Breast epithelium (tissue), 4 donors: ENCODE measurements at places on chromosomes 2 and 18. TPM values are rescaled to one million over a fixed set of nuclear protein-coding genes. Genes with fewer than 3 reads are reported as not detected.

The SEPTIN10 gene
- 116 TPM for total RNA-seq

The GRB14 gene
- total RNA-seq, result 4.6 TPM

The PRKAG3 gene
- not detected for total RNA-seq

The PDCD1 gene
- 0.88 TPM for total RNA-seq

The NOSTRIN gene
- 35.9 TPM for total RNA-seq

The CYBRD1 gene
- 409 TPM for total RNA-seq

The CPLX4 gene
- total RNA-seq, result not detected

The MAB21L4 gene
- 2.3 TPM for total RNA-seq

The GATA6 gene
- total RNA-seq, result 11.1 TPM

The FBLN7 gene
- total RNA-seq, result 15.7 TPM

The PAX8 gene
- 2.6 TPM for total RNA-seq

DNA sequence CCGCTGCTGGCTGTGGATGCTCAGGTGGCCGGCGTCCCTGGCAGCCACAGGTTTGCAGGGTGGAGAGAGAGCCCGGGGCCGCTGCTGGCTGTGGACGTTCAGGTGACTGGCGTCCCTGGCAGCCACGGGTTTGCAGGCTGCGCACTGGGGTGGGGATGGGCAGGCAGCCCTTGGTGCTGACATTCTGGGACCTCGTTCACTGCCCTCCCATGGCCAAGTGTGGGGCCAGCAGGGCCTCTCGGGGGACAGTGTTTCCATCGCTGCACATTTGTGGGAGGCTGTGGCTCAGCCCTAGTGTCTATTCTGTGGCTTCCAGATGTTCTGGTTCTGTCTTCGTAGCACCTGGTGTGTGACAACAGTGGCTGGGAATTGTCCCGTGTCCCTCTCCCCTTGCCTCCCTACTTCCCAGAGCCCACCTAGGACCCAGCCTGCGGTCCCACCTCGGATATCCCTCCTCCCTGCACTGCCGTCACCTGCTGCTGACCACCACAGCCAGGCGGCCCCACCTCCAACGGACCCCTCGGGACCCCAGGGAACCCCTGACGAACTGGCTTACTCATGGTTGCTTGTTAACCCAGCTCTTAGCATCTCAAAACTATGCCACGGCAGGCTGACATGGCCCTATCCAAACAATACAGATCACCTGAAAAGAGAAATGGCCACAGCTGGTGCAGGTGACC, 915 bp downstream of the CROCC2 start:
- no peak for DNase-seq

- DNase-seq, result no peak
These were observed 40.9 kb downstream of the UGP2 start for GRCh38 chr2:63882395-63883105.

DNA sequence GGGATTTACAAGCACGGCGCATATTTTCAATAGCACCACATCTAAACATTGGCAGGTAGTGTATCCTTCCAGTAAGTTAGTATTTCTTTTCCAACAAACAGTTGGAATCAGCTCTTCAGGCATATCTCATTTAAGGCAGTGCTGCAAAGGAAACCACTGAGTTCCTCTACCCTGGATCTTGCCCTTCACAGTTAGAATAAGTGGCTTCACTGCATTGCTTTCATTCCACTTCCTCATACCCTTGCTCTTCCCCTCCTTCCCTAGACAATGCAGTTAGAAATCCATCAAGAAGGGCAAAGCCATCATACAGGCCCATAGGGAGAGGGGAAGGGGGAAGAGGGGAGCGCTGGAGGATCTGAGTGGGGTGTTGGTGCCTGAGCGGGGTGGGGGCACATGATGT, 173.7 kb downstream of the FBXO15 start:
- DNase-seq, result no peak

- no peak for DNase-seq
These were observed 30.5 kb downstream of the ZAP70 start for GRCh38 chr2:97743913-97744312.

GRCh38 chr2:46977899-46978298, 62.3 kb upstream of the MCFD2 start:
- no peak for DNase-seq

GRCh38 chr2:188623995-188624643, 332.4 kb downstream of the GULP1 start:
- no peak for DNase-seq

- no peak for DNase-seq
These were observed 20.8 kb upstream of the VIT start for GRCh38 chr2:36675579-36676282.

DNA sequence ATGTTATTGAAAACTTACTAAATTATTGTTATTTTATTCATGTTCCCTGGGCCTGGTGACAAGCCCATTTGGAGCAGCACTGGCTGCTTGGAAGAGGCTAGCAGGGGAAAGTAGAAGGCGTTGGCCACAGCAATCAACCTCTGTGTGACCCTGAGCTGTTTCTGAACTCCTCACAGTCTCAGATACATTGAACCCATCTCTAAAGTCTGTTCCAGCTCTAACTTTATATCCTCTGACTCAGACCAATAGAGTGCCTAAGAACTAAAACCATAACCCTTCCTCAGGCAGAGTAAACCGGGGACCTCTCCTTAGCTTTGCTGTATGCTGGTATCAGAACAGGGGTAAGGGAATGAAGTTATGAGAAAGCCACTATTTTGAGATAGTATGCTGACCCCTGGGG, 96.4 kb upstream of the NOL4 start:
- no peak for DNase-seq

GRCh38 chr2:180892091-180892490, 88.3 kb upstream of the UBE2E3 start:
- no peak for DNase-seq

DNA sequence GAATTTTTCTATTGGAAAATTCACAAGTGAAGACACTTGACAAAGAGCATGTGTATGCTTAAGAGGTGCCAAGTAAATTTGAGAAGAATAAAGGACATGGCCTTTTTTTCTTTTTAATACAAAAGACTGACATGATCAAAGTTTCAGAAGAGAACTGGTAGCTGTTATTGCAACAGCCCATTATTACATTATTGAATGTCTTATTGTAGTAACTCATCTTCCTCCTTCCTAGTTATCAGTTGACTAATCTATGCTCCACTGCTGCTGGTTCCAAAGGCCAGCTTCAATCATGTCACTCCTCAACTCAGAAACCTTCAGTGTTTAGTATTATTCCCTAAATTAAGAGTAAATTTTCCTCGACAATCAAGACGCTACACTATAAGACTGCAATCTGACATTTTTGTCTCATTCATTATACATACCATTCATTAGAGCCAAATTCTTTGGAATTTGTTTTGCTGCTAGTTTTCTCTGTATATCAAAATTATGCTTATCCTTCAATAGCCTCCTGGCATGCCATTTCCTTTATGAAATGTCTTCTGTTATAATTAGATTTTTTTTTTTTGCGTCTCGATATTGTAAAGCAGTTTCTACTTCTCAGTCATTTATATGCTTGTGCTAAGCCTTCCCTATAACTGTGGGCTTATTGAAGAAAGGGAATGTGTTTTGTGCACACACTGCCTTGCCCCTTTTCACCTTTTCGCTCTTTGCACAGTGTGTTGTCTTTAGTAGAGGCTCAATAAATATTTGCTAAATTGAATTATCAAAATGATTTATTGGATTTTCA, 27.9 kb downstream of the ITGA4 start:
- no peak for DNase-seq

GRCh38 chr2:158498749-158499136, 42.0 kb downstream of the PKP4 start:
- no peak for DNase-seq

GRCh38 chr2:120951693-120952092, 216.0 kb downstream of the GLI2 start:
- no peak for DNase-seq

DNA sequence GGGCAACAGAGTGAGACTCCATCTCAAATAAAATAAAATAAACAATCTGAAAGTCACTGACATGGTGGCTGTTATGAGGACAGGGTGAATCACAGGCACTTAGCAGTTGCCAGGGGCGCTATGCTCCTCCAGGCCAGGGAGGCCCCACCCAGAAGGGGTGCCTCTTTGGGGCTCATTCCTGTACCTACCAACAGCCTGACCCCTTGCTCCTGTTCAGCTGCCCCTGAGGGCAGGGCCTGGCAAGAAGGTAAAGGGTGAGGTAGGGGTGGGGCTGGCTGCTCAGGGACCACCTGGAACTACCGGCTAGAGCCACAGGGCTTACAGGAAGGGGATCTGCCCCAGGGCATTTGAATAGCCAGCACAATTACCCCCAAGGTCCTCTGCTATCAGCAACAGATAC, 60.3 kb downstream of the INPP5D start:
- DNase-seq, result no peak

DNA sequence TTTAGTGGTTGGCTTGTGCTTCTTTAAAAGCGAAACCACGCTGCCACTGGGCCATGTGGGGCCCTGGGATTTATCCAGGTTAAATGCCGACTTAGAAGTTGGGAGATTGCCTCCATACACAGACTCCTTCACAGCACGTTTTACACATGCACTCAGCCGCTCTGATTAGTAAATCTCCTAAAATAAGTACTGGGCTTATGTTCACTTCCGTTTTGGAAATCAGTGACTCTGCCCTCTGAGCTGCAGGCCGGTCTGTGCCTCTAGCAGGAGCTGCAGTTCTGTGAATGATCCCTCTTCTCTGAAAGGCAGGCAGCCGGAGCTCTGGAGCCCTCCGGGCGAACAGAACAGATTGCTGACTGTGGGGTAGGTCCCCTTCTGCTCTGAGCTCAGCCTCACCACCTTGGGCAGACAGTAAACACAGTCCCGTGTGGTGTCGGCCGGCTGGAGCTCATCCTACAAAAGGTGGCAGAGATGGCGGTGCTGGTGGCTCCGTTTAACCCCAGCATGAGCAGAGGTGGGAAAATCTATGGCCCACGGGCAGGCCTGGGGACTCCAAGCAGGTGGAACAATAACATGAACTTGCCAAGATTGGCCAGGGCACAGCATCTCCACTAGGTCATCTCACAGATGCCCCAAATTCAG, 9.8 kb upstream of the RAB17 start:
- no peak for DNase-seq

DNA sequence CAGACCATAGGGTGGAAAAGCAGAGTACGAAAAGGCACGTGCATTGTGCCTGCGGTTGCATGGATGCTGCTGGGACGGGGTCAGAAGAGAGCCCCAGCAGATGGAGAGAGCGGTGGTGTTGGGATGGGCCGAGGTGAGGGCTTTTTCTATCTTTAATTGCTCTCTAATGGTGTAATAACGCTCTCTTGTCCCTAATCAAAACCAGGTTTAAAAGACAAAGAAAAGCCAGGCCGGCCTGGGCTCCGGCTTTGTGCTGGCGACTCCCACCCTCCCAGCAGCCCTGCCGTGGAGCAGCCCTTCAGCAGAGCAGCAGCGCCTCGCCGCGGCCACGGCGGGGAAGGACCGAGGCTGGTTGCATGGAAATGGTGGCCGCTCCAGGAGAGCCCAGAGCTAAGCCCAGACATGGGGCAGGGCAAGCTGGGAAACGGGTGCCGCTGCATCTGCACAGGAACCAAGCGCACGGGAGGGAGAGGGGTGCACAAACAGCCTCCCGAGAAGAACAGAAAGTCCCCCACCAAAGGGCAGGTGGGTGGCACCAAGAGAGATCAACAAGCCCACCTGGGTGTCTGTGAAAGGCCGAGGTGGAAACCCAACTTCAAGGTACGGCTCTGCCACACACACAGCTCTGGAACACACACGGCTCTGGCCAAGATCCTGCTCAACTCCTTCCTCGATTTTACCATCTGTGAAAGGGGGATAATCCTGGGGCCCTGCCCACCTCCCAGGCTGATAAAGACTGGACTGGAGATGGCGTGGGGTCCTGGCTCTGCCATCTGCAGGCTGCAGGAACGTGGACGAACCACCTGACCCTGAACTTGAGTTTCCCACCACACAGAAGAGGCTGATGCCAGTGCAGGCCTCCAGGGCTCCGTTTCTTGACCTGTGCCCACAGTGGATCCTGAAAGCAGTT, 15.0 kb downstream of the HS1BP3 start:
- DNase-seq, result peak; percentile 91

- no peak for DNase-seq
These were observed 274.0 kb downstream of the LNPK start for GRCh38 chr2:175728032-175728431.

- DNase-seq, result no peak
These were observed 680.0 kb downstream of the EPHA4 start for GRCh38 chr2:220892018-220892634.

DNA sequence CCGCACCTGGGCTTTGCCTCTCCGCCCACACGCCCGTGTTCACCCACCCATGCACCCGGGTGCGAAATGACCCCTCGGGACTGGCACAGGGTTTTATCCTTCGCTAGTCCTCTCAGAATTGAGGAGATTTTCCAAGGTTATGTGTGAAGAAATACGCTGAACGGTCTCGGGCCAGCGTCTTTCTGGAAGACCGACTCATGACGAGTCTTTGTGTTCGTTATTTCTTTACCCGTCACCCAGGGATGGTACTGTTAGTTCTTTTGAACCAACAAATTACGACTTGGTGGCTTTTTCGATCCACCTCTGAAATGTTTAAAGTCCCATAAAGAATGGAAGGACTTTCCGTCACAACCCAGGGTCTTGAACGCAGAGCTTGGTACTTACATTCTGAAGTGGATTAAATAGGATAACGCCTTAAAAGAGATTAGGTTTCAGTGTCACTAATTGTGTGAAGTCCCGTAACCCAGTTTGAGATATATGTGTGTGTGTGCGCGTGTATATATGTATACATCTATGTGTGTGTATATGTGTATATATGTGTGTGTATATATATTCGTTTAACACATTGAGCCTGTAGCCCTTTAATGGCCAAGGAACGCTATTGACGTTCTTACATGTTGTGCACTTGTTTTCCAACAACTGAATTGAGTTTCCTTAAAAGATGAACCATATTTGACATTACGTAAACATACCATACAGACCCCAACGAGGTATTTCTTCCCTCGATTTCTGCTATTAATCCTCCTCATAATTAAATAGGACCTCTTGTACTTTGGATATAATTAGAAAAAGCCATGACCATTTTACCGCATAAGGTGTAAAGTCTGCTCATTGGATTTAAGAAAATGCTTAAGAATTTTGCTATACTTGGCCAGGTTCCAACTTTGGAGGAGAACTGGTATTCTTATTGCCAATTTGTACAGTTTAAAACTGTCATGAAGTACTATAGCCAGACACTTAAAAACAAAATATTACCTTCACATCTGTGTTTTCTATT, 889 bp downstream of the ZC3H15 start:
- DNase-seq, result no peak

DNA sequence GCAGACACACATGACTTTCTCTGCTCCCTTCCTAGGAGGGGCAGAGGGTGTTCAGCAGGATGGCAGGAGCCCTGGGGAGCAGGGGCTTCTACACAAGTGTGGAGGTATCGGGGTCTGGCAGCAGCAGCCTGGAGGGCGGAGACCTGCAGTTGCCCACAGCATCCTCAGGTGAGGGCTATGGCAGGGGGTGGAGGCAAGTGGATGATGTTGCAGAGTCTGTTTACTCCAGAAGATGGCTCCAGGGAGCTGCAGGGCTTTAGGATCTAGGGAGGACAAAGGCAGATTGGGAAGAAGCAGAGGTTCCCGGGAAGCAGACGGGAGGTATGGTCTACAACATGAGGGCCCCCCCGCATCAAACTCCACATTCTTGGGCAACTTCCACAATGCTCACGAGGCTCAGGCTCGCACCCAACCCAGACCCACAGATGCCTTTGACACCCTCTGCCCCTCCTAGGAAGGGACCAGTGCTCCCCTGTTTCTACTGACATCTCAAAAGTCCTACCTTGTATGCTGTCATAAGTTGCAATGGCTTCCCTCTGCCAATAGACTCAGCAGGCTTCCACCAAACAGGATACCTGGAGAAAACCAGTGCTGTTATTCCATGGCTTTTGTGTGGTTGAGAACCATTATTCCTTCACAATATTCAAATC, 12.0 kb upstream of the ATP6V1C2 start:
- DNase-seq, result no peak
